ENCODE measurements at places on chromosomes 13 and 19.

DNA sequence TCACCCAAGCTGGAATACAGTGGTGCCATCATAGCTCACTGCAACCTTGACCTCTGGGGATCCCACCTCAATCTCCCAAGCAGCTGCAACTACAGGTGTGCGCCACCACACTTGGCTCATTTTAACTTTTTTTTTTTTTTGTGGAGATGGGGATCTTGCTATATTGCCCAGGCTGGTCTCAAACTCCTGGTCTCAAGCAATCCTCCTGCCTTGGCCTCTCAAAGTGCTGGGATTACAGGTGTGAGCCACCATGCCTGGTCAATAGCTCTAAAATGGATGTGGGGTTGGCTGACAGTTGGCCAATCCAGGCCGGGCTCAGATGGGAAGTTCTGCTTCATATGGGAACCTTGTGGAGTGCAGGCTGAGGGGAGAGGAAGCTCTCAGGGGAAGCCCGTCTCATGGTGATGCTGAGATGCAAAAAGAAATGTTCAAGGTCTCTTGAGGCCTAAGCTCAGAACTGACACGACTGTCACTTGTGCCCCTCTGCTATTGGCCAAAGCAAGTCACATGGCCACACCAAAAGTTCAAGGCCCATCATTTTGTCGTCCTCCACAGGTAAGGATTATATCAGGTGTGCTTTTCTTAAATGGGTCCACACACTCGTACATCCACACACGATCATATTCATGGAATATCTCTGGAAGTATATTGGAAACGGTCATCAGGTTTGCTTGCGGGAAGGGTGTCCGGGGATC is 6.8 kb upstream of the KLC3 start:
- no peak for DNase-seq

DNA sequence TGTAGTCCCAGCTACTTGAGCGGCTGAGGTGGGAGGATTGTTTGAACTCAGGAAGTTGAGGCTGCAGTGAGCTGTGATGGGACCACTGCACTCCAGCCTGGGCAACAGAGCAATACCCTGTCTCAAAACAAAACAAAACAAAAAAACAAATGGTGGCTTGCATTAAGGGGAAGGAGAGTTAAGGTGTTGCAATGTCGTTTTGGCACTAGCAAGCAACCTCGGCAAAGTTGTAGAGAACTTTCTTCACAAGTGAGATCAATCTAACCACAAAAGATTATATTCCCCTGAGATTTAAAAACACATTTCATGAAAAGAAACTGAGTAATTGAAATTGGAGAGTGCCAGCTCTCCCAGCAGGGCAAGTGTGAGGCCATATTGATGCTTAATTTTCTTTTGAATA is 153.7 kb downstream of the KLF5 start:
- DNase-seq = no peak

DNA sequence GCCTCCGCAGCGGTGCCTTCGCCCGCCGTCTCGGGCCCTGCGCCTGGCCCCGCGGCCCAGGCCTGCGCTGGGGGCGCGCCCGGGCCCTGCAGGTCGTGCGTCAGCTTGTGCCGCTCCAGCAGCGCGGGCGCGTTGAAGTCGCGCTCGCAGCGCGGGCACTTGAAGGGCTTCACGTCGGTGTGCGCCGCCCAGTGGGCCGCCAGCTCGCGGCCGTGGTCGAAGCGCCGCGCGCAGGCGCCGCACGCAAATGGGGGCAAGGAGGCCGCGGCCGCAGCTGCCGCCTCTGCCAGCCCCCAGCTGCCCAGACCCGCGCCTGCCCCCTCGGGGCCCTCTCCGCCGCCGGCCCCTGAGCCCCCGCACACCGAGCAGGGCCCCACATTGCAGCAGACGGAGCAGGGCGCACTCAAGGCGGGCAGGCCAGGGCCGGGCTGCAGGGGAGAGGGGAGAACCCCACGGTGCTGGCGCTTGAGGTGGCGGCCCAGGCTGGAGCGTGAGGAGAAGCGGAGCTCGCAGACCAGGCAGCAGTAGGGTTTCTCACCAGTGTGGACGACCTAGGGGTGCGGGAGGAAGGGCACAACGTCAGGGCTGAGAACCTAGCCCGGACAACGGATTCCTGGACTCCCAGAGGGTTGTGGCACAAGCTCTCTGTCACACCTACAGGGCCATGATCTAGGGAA is 6.1 kb downstream of the FIZ1 start:
- DNase-seq = no peak

DNA sequence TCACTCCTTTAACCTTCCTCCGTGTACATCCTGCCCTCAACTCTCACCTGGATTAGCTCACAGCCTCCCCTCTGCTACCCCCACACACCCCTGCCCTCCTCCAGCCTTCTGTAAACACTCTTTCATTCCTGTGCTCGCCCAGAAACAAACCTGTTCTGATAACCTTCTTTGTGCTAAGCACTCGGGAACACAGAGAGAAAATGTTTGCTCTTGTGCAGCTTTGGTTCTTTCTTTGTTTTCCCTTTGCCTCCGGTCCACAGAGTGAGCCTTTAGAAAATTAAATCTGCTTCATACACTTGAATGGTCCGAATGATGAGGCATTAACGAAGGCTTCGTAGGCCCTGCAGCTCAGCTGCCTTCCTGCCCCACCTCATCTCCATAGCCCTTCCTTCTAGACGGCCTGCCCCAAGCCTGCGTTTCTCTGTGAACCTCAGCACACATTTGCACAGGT is 6.6 kb upstream of the ZDHHC20 start:
- DNase-seq = no peak

- DNase-seq = no peak
Measured at GRCh38 chr19:3586707-3587346, 1.5 kb downstream of the GIPC3 start.

DNA sequence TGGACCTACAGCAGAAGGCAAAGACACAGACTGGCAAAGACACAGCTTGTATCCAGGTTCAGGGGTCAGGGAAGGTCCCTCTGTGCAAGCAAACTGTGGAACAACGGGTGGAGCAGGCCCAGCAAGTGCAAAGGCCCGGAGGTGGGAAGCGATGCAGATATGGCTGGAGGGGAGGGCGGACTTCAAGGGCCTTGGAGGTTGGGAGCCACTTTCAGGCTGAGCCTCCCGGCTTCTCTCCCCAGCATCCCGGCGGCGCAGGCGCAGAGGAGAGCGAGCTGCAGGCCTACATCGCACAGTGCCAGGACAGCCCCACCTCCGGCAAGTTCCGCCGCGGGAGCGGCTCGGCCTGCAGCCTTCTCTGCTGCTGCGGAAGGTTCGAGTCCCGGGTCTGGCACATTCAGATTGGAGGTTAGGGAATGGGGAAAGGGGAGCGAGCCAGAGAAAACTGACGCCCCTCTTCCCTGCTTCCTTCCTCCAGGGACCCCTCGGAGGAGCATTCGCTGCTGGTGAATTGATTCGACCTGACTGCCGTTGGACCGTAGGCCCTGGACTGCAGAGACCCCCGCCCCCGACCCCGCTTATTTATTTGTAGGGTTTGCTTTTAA is 2.1 kb upstream of the PNPLA6 start:
- no peak for DNase-seq

GRCh38 chr19:4594201-4594600 is 34.7 kb upstream of the SEMA6B start:
- no peak for DNase-seq

GRCh38 chr13:50942630-50943311 is 33.2 kb downstream of the RNASEH2B start:
- DNase-seq = no peak

GRCh38 chr13:98350746-98351330 is 173.8 kb upstream of the RNF113B start:
- no peak for DNase-seq

Data from activated CD4-positive, alpha-beta T cell treated with anti-CD3 and anti-CD28 coated beads, Interleukin-10, Interleukin-2, amounts not matched to agents 100 ng/mL and 50 ng/mL, durations not matched to agents 16 hours and 8 hours (primary cell).